ENCODE measurements at places on chromosomes 5 and 9.

- no peak for DNase-seq
Measured at GRCh38 chr5:160479220-160479619, 57.6 kb downstream of the PTTG1 start.

DNA sequence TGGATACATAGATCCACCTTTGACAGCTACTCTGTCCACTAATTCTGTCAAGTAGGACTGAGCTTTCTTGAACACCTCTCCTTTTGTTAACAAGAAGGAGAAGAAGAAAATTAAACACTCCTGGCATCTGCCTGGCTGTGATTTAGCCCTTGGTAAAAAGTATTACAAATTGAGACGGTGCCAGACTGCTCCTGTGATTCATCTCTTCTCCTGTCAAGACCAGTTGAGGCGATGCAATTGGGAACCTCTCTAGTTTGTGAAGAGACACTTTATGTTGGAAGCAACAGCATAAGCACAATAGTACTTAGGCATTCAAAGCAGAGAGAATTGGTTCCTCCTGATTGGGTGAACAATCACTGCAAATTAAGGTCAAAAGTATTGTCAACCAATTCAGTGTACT lies 72.7 kb downstream of the GHR start:
- DNase-seq = peak; percentile 2

DNA sequence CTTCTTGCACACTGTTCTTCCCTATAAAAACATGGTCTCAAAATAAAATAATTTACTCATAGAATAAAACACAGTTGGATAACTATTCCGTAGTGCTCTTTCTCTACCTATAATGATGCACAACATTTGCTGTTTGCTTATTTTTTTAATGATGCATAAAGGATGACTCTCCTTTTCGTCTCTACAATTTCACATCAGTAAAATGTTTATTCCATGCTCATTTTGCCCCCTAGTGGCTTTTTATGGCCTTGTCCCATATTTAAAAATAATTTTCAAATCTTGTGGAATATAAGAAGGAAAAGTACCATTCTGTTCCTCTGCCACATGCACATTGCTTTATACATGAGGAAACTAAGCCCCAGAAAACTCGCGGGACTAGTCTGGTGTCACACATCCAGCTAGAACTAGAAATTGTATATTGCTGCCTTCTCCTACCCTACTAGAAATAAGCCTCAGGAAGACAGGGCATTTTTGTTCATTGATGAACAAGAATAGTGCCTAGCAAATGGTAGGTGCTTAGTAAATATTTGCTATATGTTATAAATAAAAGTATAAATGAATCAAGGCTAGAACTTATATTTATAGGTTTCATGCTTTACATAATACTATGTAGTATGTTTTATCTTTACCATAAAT lies 12.7 kb downstream of the KCTD16 start:
- DNase-seq = peak; percentile 56

- peak; percentile 3 for DNase-seq
Measured at GRCh38 chr9:36623280-36623679, 50.6 kb downstream of the MELK start.

DNA sequence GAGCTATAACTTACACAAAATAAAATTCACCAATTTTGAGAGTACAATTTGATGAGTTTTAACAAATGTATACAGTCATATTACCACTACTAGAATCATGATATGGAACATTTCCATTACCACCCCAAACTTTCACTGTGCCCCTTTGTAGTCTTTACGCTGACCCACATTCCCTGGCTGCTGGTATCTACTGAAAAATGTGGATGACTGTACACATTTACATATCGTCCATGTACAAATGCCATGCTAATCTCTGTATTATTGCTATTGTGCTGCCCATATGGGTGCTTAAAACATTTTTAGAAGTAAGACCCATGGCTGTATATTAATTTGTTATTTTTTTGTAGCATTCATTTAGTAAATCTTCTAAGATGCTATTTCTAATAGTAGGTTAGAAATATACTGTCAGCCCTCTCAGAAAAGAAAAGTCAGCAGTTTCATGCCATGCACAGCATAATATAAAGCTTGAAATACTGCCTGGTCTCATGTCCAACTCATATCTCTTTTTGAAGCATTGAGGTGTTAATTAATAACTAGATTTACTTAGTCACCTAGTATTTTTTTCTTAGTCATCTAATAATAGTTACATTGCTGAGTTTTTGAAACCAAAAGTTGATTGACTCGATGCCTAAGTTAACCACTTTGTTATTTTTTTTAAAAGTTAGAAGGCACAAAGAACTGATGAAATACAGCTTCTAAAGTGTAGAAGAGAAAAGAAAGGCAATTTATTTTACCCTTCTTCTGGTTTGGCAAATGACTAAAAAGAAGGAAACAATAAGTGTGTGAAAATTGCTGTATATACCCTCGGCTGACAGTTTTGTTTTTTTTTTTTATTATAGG lies 188.3 kb upstream of the MEF2C start:
- no peak for DNase-seq

DNA sequence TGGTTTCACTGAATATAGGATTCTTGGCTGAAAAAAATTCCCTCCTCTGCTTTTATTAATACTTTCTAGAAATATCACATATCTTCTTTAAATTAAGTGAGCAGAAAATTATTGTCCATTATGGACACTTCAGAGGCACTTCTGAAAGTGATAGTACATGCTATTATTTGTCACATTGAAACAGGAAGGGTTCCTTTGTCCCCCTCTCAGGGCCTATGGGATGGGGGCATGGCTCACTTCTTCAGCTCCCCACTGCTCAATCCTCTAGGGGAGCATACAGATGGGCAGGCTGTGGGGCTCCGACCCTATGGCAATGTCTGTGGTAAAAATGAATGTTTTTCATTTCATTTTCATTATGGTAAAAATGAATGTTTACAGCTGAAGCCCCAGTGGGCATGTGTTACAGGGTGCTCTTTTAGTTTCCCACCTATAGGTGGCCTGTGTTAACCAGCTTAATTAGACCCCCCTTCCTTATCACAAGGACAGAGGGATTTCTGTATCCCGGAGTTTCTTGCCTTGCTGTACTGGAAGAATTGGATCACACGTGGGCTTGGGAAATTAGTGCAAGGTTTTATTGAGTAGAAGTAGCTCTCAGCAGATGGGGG lies 1225.2 kb downstream of the PTPRD start:
- DNase-seq = no peak

- DNase-seq = no peak
Measured at GRCh38 chr5:164563370-164563769, 1058.0 kb downstream of the MAT2B start.

DNA sequence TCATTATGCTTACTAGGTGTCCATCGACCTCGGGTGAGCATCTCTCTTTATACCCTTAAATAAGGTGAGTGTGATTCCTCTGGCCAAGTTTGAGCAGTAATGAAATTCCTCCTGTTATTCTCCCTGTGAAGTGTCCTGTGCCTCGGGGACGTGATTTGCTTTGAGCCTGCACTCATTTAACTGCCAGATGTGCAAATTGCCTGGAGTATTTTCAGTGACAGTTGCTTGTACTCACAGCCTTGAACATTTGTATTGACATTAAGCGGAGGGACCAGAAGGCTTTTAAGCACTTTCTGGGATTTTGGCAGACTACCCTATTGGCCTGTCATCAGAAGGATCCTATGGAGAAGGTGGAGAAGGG lies 126.9 kb downstream of the DOCK2 start:
- no peak for DNase-seq

DNA sequence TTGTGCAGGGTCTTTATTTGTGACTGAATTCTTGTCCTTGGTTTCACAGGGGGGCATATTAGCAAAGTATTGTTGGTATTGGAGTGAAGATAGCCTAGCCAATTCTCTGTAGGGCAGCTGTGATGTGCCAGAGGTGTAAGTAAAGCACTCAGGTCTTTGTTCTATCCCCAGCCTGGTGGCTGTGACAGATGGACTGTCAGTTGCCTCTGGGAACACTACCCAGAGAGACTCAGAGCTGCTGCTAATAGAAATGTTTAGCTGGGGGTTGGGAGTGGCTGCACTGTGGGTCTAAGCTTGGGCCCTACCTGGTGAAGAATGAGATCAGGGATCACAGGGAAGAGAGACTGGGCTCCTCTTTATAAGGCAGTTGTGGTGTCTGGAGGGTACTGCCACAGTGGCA lies 1006.5 kb upstream of the TYRP1 start:
- DNase-seq = no peak

DNA sequence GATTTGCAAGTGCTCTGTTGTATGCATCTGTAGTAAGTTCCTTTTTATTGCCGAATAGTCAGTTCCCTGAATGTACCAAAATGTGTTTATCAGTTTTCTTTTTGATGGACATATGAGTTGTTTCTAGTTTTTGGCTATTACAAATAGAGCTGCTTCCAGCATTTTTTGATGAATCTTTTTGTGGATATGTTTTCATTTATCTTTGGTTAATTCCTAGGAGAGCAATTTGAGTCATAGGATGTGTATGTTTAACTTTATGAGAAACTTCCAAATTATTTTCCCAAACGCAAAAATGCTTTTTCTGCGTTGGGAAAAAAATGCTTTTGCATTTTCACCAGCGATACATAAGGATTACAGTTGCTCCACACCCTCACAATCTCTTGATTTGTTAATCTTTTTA lies 287.7 kb downstream of the FER start:
- no peak for DNase-seq

DNA sequence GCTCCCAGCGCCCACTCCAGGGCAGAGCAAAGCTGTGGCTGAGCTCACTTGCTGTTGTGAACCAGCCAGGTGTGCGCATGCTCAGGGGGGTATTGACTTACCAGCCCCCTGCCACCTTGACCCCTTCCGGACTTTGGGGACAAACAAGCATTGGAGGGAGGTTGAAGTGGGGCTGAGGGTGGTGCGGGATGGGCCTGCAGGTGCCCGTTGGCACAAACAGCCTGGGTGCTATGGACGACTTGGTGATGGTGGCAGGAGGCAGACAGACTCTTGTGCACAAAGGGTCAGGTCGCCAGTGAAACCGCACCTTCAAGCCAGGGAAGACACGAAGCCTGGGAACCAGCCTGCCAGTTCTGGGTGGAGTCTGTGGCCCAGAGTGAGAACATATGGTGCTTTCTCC lies 858.5 kb upstream of the PTPRD start:
- DNase-seq = no peak

GRCh38 chr9:34587271-34587670 lies 2.3 kb downstream of the CNTFR start:
- DNase-seq = no peak

- DNase-seq = no peak
Measured at GRCh38 chr9:69018737-69019136, 4.8 kb upstream of the PRKACG start.

GRCh38 chr5:50559955-50560354 lies 106.5 kb upstream of the PARP8 start:
- no peak for DNase-seq

DNA sequence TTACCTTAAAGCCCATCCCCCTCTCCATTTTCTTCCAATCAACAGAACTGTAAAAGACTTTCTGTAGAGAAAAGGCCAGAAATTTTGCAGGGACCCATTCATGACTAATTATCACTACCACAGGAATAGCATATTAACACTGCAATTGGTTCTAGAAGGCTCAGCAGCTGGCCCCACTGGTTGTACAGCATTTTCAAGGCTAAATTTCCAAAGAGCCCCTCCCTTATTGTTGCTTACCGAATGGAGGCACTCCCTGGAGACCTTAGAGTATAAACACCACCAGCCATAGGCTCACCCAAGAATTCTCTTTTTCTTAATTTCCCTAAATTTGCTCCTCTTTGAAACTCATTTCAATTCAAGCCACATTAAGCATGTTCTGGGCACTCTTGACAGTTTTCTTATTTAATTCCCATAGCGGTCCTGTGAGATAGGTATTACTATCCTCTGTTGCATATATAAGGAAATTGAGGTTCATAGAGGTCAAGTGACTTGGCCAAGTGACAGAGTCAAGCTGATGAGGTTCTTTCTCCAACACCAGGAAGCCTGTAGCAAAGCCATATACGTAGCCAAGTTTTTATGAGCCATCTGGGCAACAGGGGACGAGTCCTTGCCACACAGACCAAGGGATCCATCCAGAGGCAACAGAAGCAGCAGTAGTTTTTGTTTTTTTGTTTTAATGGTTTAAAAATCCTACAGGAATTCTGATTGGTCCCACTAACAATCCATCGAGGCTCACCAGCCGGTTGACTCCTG lies 83.9 kb upstream of the NR5A1 start:
- DNase-seq = no peak

- DNase-seq = peak; percentile 93
Measured at GRCh38 chr5:170312666-170313065, 15.1 kb upstream of the LCP2 start.

DNA sequence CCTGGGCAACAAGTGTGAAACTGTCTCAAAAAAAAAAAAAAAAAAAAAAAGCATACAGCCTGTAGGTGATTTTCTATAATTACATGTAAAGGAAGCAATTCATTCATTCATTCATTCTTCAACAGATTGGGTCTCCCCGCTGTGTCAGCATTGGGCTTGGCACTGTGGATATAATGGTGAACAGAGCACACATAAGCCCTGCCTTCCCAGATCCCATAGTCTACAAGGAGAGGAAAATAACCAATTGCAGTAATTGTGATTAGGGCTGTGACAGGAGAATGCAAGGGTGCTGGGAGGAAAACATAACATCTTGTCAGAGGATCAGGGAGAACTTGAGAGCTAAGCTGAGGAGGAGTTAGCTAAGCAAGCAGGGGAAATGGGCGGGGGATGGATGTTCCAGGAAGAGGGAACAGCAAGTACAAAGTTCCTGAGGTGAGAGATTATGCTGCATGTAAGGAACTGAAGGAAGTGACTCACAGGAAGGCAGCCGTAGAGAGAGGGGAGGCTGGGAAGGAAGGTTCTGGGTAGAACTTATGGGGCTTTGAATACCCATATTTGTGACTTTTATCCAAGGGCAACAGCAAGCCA lies 24.0 kb upstream of the KLF9 start:
- DNase-seq = peak; percentile 96

DNA sequence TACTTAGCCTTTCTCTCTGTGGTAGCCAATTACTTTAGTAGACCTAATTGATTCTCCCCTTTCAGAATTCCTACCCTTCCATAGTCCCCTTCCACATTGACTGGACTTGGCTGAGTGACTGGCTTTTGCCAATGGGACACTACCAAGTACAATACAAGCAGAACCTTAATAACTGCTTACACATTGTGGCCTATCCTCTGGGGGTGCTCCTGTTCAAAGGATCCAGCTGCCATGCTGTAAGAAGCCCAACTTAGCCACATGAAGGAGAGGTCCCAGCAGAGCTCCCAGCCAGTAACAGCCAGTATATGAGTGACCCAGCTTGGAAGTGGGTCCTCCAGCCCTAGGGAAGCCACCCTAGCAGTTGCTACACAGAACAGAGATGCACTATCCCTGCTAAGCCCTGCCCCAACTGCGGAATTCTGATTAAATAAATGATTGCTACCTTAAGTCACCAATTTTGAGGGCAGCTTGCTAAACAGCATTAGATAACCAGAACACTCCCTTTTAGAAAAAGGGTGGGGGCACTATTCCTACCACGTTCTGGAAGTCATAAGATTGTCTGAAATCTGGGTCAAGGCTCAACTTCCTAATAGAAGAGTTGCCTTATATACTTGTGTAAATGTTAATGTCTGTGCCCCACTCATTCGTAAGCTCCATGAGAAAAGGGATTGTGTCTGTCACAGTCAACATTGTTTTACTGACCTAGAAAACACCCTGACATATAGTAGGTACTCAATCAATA lies 11.1 kb upstream of the APTX start:
- DNase-seq = no peak

DNA sequence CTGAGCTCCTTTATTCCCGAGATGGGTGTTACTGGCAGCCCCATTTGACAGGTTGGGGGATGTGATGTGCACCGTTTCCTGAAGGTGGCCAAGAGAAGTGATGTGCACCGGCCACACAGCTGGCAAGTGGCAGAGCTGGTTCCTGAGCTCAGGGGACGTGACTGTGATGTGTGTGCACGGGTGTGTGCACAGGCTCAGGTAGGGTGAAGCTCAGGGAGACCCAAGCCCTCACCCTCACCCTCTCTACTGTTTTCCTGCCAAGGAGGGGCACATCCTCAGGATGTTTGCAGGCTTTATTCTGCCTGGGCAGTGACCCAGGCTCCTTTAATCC lies 56.6 kb downstream of the WWC1 start:
- DNase-seq = no peak
